ENCODE measurements at places on chromosomes 7 and 10. TPM values are rescaled to one million over a fixed set of nuclear protein-coding genes. Genes with fewer than 3 reads are reported as not detected.
A peak's percentile ranks its signal among the peaks of the same experiment; 100 is the strongest.

DNA sequence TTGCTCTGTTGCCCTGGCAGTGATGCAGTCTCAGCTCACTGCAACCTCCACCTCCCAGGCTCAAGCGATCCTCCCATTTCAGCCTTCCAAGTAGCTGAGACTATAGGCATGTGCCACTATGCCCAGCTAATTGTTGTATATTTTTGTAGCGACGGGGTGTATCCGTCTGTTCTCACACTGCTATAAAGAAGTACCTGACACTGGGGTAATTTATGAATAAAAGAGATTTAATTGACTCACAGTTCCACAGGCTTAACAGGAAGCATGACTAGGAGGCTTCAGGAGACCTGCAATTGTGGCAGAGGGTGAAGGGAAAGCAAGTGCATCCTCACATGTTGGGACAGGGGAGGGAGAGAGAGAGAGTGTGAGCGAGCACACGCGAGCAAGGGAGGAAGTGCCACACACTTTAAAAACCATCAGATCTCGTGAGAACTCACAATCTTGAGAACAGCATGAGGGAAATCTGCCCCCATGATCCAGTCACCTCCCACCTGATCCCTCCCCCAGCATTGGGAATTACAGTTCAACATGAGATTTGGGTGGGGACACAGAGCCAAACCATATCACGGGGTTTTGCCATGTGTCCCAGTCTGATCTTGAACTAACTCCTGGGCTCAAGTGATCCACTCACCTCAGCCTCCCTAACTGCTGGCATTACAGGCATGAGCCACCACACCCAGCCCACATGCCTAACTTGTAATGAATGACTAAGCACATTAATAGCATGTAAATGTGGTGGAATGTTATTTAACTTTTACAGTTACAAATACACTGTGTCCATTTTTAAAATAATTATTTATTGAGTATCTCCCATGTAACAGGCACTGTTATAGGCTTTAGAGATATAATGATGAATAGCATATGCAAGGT lies 65.5 kb downstream of the RALA start:
- no peak for DNase-seq

DNA sequence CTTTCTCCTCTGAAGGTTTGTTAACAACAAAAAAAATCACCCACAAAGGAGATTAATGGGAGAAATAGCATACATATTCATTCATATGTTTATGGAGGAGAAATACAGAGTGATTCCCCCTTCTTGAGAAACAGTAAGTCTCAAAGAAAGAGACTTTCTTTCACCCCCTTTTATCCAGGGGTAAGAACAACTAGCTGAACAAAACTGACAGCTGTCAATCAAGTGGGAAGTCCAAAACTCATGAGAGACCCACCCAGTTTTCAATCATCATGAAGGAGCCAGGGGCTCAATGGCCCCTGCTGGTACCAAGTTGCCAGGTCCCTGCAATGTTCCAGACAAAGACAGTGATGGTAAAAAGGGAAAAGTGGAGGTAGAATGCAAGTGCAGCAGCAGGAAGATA lies 1.9 kb upstream of the CYP3A43 start:
- no peak for DNase-seq

DNA sequence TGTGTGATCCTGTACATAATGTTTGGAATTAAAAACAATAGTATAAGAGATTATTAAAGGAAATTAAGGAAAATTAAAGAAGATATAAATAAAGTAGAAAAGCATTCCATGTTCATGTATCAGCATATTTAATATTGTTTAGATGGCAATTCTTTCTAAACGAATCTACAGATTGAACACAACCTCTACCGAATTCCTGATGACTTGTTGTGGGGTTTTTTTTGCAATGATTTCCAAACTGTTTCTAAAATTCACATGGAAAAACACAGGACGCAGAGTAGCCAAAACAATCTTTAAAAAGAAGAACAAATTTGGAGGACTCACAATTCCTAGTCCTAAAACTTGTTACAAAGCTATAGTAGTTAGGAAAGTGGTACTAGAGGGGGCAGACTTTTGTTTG lies 573.4 kb upstream of the IGFBP3 start:
- DNase-seq, result no peak

GRCh38 chr10:119619215-119619614 lies 22.5 kb upstream of the TIAL1 start:
- no peak for DNase-seq

GRCh38 chr10:97238855-97239254 lies 53.1 kb upstream of the SLIT1 start:
- DNase-seq, result no peak

DNA sequence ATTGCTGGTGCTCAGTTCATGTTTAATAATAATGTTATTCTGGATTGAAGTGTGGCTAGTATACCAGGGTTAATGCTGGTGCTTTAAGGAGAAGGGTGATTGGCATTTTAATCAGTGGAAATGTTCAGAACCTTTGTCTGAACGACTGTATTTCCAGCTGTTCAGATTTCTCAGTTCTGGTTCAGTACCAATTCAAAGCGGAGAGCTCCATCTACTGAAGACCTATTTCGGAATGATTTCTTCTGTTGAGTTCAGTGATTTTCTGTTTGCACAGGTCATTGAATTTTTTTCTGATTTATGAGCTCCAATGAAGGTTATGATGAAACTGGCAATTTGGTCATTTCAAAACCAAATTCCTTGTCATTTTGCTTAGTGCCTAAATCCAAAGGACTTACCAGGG lies 160.1 kb downstream of the EXOC4 start:
- DNase-seq, result no peak

GRCh38 chr7:81013083-81013817 lies 94.4 kb upstream of the SEMA3C start:
- DNase-seq, result no peak

- DNase-seq, result peak; percentile 26
Observed at GRCh38 chr10:66927971-66928770, 2.3 kb downstream of the LRRTM3 start.

- DNase-seq, result no peak
Observed at GRCh38 chr7:147047696-147048095, 931.1 kb downstream of the CNTNAP2 start.

NPY gene
- total RNA-seq, result 40.9 TPM

GRCh38 chr7:142481548-142481947 lies 223.7 kb upstream of the PRSS58 start:
- DNase-seq, result no peak

TMEM184A gene
- not detected for total RNA-seq

GRCh38 chr10:34504534-34504933 lies 310.6 kb downstream of the PARD3 start:
- DNase-seq, result no peak

DNA sequence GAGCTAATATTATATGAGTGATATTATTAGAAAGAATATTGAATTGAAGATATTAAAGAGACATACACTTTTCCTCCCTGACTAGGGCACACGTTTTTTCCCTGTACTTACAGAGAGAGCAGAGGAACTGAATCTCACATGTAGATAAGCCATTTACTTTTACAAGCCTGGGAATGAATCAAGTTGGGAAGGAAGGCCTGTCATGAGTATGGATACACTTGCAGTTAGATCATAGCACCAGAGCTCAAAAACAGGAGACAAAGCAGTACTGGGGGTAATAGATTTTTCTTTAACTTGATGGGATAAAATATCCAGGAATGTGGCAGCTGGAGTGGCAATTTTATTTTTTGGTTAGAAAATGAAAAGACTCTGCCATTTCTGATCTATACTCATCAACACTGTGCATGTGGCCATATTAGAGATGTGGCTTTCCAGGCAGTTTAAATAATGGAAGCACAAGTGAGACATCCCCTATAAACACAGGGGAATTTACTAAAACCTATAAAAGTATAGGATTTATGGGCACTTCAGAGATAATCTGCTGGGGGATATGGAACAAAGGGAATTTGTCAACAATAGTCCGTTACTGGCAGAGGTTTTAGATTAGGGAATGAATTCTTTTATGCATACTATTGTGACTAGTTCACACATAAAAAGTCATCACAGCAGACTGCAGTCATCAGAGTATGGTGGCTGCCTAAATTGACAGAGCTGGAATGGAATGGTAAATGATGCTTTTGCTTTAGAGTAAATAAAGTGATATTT lies 657.7 kb upstream of the MBL2 start:
- no peak for DNase-seq

- DNase-seq, result no peak
Observed at GRCh38 chr7:79604841-79605240, 151.4 kb upstream of the MAGI2 start.

- no peak for DNase-seq
Observed at GRCh38 chr7:134086998-134087735, 40.0 kb upstream of the LRGUK start.

GRCh38 chr7:111678986-111679385 lies 116.7 kb upstream of the IMMP2L start:
- DNase-seq, result no peak

- no peak for DNase-seq
Observed at GRCh38 chr10:45423976-45424499, 50.0 kb downstream of the ALOX5 start.

GLI3 gene
- 4.1 TPM for total RNA-seq

- no peak for DNase-seq
Observed at GRCh38 chr7:143429770-143430698, 13.2 kb upstream of the TAS2R60 start.

OPN1SW gene
- total RNA-seq, result not detected

MRPS24 gene
- 21.8 TPM for total RNA-seq

Data from occipital lobe (tissue), 3 donors.